ENCODE measurements at places on chromosomes 11 and 22.

DNA sequence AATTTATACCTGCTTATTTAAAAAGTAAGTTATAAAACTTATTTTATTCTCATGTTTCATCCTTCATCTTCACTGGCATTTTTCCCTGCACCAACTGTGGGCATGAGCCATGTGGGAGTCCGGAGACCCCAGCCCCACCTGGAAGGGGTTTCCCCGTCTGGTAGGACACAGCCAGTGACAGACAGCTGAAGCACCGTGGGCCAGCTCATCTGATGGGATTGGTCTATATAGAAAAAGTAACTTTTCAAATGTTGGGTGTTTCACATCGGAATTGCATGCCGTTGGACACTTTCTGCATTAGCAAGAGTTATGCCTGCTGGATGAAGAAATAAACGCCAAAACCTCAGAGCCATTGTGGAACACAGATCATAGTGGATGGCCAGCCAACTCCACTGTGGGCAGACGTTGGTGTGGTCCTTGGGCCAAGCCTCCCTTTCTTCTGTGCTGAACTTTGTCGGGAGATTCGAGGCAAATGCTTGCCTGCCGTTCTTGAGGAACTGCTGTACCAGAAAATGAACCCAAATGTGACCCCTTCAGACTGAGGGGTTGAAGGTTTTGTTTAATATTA lies 1329.3 kb downstream of the TBC1D22A start:
- no peak for DNase-seq

- DNase-seq, result no peak
Observed at GRCh38 chr22:29716814-29717545, 2.8 kb upstream of the CABP7 start.

DNA sequence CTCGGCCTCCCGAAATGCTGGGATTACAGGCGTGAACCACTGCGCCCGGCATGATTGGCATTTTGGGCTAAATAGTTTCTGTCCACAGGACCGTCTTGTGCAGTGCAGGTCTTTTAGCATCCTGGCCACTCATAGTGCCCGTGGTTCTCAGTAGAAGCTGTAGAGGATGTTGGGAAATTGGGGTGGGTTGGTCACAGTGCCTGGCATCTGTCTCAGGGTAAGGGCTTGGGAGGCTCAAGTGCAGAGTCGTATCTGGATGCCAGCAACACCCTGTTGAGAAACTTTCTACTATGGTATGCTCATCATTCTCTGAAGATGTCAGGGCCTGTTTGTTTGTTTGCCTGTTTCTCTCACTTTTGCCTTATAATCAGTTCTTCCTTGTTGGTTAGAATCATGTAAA lies 21.9 kb downstream of the UBE2L3 start:
- no peak for DNase-seq

DNA sequence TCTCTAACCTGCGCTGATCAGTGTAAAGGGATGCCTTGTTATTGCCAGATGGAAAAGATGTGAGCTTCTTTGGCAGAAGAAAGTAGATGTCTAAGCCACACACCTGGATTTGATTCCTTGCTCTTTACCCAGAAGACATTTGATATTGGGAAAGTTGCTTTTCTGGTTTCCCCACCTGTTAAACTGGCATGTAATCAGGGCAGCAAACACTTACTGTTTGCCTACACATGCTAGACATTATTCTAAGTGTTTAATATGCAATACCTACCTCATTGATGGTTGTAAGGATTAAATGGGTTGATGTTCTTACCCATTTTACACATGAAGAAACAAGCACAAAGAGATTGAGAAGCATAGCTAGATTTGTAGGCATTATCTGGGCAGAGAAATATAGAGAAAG lies 16.6 kb downstream of the ASRGL1 start:
- no peak for DNase-seq

DNA sequence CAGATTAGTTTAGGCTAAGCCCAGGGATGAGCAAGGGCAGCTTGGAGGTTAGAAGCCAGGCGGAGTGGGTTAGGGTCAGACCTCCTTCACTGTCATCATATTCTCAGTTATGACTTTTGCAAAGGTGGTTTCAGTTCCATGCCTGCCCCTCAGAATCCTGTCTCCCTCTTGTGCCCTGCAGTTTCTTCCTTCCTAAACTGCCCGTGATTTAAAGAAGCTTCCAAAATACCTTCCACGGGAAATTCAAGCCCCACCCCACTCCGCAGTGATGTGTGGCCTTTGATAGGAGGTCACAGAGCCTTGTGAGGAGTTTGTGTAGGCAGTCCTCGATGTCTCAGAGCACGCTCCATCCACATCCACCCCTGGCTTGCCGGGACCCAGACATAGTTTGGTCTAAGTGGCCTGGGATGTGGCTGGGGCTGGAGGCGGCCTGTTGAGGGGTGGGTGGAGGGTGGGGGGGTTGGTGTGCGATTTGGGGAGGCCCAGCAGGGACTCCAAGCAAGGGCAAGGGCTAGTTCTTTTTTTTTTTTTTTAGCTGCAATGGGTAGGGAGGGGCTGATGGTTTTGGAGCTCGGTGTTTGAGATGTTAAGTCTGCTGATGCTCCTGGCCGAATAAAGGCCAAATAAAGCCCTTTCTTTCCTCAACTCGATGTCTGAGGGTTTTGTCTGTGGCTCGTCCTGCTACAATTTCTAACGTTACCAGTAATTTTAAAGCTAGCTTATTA lies 1.6 kb upstream of the IFITM1 start:
- DNase-seq, result no peak

DNA sequence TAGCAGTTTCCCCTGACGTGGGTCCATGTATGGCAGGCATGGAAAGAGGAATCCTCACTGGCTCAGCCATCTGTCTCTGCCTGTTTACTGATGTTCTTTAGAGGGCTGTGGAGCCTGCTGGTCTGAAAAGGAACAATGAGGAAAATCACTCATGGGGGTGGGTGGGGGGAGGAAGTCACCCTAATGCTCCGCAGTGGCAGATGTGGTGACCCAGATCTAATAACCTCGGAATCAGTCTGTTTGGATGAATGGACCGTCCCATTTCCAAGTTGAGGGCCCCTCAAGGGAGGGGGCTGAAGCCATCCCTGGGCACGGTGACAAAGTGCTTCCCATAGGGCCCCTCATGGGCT lies 4.4 kb downstream of the BCR start:
- no peak for DNase-seq

DNA sequence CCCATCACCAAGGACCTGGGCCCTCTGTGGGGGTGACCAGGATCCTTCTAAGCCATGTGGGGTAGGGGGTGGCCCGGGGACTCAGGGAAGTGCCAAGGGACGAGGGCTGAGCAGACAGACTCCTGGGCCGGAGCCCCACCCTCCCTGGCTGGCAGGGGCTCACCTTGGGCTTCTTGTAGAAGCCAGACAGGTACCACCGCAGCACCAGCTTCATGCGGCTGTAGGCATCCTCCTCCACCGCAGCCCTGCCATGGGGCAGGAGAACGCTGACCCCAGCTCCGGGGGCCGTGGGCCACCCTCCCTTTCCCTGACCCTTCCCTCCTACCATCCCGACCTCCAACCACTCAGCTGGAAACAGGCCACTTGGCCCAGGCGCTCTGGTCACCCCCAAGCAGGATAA lies 45.9 kb upstream of the CARS1 start:
- no peak for DNase-seq

DNA sequence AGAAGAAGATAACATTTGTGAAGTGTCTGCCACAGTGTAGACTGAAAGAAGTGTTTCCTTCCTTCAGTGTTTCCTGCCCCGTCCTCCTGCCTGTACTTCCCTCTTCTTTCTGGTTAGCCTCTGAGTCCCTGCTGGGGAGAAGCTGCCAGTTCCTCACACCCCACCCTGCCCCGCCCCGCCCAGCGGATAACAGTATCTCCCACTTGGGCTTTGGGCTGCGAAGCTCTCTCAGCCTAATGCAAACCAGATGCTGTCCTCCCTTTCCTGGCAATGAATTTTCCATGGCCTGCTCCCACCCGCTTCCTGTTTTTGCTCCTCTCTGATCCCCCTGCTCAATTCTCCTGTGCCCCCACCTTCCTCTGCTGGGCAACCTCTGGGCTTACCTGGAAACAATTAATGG lies 5.2 kb upstream of the RAB3IL1 start:
- DNase-seq, result no peak

DNA sequence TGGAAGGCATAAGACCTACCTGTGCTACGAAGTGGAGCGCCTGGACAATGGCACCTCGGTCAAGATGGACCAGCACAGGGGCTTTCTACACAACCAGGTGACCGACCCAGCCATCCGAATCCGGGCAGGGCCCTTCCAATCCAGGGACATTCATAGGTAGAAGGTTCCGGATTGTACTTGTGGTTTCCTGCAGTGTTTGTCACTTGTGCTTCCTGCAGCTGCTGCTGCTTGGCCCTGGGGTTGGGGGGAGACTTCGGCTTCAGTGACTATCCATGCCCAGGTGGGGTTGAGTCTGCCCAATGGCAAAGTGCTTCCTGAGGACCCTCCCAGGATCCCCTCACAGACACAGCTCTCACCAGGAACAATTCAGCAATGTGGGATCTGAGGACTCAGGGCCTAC lies 2.2 kb downstream of the APOBEC3A start:
- DNase-seq, result no peak

DNA sequence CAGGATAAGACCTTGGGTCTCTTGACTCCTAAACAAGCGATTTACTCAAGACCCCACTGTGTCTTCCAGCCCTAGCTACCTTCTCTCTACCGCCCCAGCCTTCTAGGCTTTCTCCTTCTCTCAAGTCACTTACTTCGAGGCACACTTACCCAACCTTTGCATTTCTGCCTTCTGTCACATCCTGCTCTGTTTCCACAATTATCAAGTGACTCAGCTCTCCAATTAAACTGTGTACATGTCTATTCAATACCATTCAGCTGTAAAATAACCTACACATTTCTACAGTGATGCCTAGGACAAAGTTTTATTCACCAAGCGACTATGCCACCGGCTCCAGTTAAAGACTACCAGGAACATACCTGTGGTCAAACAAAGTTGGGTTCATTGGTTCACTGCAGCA lies 69.0 kb downstream of the LARGE1 start:
- DNase-seq, result no peak

DNA sequence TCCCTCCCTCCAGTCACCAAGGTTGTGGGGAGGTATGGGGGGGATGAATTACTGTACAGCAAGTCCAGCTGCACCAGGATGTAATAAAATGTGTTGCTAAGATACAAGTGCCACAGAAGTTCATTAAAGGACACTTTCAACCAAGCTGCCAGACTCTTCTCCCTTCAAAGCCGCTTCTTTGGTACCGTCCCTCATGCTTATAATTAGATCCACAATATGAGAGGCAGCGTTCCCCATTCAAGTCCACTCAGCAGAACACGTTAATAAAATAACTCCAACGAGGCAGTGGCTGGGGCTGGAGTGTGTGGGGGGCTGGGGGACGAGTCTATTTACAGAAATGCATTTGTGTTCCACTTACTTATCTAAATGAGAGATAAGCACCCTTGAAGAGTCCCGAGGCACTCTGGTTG lies 14.7 kb downstream of the PHF21B start:
- DNase-seq, result no peak

GRCh38 chr11:2555891-2556290 lies 111.1 kb downstream of the KCNQ1 start:
- DNase-seq, result no peak

DNA sequence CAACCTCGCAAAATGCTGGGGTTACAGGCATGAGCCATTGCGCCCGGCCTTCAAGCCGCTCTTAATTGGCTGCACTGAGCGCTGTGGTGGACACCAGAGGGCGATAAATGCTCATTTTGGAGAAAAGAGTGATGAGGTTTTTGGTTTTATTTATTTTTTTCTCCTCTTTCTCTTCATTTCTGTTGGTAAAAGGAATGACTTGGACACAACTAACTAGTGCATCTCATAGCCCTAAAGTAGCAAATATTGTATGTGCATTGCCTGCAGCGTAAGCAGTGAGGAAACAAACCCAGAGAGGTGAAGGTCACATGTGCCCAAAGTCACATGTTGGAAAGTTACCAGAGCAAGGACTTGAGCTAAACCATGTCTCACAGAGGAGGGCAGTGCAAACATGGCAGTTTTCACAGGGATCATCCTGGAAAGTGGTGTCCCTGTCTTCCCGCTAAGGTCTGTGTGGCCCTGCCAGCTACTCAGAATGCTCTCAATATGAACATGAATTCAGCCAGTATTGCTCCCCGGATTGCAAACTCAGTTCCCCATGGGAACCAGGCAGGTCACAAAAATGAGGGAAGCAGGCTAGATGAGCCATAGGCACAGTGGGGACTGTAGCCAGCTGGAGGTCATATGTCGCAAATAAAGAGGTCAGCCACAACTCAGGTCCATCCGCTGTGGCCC lies 8.6 kb upstream of the CD82 start:
- DNase-seq, result no peak

GRCh38 chr11:27408246-27408800 lies 45.3 kb upstream of the CCDC34 start:
- no peak for DNase-seq

GRCh38 chr22:17637490-17638181 lies 921 bp upstream of the BCL2L13 start:
- DNase-seq, result no peak

DNA sequence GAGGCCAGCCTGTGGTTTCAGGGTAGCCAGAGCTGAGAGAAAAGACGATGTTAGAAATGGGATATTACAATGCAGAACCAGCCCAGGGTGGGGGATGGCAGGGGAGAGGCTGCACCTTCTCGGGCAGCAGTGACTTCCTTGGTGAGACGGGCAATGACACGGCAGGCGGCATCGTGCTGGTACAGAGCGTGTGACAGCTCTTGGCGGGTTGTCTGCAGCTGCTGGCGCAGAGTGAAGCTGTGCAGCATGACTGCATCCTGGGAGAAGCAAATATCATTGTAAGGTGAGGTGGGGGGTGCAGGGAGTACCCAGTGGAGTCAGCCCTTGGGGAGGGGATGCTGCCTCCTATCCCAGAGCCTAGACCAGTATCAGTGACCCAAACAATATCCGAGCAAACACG lies 3.8 kb downstream of the PRPF19 start:
- DNase-seq, result no peak

DNA sequence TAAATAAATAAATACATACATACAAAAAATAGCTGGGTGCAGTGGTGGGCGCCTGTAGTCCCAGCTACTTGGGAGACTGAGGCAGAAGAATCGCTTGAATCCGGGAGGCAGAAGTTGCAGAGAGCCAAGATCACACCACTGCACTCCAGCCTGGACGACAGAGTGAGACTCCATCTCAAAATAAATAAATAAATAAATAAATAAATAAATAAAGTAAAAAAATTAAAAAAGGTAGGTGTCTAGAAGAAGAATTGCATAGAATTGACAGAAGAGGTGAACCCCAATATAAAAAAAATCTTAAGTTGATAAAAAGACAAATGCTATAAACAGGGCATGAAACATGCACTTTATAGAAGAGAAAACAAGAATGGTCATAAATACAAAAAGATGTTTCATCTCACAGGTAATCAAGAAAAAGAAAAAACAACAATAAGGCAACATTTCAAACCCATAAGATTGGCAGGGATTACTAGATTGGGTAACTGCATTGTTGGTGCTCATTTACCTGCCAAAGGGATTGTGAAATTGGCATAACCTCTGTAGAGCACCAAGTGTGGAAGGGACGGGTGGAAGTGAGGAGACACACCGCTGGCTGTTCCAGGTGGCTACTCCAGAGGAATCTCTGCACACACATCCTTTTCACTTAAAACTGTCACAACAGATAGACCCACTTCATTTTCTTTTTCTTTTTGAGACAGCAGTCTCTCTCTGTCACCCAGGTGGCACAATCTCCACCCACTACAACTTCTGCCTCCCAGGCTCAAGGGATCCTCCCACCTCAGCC lies 44.7 kb downstream of the NF2 start:
- DNase-seq, result no peak

GRCh38 chr22:40463017-40463631 lies 92.7 kb downstream of the SGSM3 start:
- DNase-seq, result no peak
